Endodermal cell (in vitro differentiated cells): ENCODE measurements at places on chromosomes 2 and 18.

GRCh38 chr2:43207553-43208300, 18.7 kb downstream of the ZFP36L2 start:
- peak; percentile 82 for DNase-seq

GRCh38 chr18:10660179-10660884, 134.5 kb downstream of the NAPG start:
- no peak for DNase-seq

DNA sequence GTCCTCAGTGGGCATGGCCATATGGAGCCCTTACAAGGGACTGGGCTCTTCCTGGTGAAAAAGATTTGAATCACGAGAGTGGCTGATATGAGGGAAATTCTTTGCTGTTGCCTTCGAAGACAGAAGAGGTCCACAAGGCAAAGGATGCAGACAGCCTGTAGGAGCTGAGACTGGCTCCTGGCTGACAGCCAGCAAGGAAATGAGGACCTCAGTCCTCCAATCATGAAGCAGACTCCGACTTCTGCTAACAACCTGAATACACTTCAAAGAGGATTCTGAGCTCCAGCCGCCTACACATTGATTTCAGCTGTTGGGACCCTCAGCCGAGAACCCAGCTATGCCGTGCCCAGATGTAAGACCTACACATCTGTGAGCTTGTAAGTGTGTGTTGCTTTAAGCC, 3.0 kb upstream of the ST8SIA5 start:
- DNase-seq, result no peak

DNA sequence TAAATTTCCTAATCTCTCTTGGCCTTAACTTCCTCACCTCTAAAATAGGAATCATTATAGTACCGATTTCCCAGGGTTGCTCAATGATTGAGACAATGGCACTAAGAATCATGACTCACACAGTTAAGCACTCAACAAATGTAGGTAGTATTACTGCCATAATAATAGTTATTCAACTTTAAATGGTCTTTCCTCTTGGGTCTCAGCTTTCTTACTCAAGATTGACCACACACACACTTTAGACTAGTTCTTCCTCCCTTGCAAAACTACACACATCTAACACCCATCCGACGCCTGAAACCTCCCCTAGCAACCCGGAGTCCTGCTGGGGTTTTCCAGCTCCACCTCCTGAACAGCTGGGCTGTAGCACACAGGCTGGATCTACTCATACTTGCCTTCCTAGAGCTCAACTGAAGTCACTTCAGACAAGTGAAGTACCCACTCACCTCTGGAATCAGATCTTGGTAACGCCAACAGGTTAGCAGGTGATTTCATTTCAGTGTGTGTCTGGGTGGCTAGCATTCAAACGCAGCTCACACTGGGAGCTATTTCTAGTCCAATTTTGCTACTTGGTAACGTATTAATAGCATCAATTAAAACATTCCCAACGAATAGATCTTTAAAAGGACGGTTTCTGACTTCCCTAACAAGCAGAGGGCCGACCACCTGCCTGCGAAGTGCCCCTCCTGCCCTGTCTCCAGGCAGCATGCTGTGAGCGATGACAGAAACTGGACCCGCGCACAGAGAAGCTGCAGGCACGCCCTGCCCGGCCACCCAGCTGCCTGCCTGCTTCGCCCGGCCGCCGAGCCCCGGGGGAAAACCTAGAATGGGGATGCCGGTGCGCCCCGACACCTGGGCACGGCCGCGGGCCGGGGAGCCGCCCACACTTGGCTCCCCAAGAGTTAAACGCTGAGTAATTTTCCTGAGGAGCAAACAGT, 1.1 kb downstream of the UXS1 start:
- DNase-seq, result peak; percentile 77

DNA sequence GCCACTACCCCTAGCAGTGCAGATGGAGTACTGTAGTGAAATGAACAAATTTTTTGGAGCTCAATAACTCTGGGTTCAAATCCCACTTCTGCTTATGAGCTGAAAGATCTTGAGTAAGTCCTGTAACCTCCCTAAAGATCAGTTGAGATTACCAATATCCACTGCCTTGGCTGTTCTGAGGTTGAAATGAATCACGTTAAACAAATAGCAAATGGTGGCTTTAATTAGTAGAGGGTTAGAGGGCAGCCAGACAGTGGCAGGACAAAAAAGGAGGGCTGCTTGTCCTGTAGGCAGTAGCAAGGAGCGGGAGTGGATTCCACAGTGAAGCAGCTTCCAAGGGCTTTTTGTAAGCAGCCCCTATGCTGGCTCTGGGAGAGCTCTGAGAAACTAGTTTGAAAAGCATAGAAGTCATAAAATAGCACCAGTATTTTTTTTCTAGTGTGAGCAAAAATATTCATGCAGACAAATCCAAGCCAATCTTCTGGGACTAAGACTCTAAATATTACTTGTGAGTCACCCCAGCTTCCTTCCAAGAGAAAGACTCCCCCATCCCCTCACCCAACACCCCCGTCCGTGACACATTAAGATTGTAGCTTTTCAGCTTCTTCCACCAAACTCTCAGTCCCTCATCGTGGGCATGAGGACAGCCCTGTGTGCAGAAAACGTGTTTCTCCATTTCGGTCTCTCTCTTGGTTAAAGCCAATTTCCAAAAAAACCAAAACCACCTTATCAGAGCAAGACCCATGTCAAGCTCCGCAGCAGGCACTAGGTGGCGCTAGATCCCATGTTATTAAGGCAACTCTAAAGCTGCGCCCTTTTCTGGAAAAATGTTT, 123.5 kb upstream of the LGALSL start:
- DNase-seq, result peak; percentile 93

DNA sequence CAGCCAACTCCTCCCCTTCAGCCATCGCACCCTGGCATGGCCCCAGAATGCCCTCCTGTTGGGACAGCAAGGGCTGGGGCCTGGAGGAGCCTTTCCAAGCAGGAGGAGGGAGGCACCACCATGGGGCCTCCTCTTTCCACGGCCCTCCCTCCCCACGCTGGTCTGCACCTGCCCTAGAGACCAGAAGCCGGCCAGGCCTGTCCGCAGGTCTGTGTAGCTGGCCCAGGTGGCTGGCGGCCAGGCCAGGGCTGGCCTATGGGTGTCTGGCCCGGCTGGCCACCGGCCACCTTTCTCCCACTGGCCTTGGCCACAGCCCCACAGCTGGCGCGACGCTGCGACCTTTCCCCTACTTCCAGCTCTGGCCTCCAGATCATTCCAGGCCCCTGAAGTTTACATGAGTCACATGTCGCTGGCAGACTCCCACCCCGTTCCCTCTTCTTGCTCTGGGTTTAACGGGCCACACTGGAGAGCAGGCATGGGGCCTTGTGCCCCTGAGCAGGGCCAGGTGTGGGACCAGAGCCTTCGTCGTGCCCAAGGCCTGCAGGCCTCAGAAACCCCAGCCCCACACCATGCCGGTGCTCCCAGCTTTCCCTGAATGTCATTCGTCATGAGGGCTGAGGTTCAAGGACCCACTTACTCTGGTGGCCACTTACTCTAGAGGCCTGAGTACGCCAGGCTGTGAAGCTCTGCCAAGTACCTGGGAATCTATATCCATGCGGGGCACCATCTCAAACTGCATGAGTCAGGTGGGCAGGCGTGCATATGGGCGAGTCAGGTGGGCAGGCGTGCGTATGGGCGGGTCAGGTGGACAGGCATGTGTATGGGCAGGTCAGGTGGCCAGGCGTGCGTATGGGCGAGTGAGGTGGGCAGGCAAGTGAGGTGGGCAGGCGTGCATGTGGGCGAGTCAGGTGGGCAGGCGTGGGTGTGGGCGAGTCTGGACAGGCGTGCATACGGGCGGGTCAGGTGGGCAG, 33.3 kb upstream of the KLF11 start:
- no peak for DNase-seq

GRCh38 chr2:227150222-227150936, 13.6 kb downstream of the COL4A4 start:
- no peak for DNase-seq

DNA sequence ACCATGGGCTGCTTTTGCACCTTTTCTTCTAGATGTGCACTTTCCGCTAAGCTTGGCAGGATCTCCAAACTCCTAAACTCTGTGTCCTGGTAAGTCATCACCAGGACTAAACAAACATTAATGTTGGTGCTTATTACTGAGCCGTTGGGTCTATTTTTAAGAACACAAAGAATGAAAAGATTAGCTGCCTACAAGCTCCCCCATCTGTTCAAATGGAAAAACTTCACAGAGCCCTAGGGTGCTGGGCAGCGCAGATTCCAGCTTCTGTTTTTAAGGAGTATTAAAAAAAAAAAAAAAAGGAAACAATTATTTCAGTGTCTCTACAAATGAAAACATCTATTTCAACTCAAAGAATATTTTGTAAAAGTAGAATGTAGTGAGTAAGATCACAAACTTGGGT, 97.8 kb upstream of the AQP4 start:
- DNase-seq, result no peak

- no peak for DNase-seq
Observed at GRCh38 chr2:239266779-239267287, 134.0 kb downstream of the HDAC4 start.

DNA sequence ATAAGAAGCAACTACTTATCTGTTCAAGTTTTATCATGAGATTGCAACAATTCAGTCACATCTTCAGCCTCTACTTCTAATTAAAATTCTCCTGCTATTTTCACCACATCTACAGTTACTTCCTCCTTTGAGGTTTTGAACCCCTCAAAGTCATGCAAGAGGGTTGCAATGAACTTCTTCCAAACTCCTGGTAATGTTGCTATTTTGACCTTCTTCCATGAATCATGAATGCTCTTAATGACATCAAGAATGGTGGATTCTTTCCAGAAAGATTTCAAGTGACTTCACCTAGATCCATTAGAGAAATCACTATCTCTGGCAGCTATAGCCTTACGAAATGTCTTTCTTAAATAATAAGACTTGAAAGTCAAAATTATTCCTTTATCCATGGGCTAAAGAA, 1052.8 kb upstream of the NRXN1 start:
- no peak for DNase-seq

DNA sequence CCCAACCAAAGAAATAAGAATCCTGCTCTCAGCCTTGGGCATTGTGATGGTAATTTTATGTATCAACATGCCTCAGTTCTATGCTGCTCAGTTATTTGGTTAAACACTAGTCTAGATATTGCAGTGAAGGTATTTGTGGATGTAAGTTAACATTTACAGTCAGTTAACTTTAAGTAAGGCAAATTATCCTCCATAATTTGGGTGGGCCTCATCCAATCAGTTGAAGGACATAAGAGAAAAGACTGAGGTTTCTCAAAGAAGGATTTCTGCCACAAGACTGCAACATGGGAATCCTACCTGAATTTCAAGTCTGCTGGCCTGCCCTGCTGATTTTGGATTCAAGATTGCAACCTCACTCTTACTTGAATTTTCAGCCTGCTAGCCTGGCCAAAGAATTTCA, 975.5 kb upstream of the ACVR2A start:
- no peak for DNase-seq

DNA sequence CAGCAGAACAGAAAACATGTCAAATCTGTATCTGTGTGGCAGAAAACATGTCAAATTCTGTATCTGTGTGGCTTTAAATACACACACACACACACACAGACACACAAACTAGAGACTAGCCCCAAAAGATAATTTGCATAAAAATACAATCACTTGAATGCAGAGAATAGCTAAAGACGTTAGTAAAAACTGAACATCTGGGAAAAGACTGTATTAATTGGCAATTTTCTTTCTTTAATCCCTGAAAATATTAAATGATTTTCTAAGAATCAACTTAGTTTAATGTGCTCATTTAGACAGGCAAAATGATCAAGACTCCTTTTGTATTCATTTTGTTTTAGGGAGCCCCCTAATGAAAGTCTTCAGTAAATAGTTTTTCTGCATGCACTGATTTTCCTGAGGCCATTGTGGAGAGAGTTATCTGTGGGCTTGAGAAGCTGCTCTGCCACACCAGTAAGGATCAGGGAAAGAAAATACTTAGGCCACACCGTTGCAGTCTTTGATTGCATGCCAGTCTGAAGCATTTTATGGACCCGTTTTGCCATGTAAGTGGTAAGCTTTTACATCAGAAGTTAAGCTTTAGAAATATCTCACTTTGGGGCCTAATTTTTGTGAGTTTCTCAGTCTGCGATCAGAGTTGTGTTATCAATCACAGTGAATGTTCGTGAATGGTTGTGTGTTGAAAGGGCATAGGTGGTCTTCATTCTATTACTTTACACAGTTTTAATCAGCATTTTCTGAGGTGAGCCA, 2.2 kb downstream of the SPATS2L start:
- DNase-seq, result no peak

- DNase-seq, result no peak
Observed at GRCh38 chr18:37864122-37864521, 298.5 kb upstream of the CELF4 start.

DNA sequence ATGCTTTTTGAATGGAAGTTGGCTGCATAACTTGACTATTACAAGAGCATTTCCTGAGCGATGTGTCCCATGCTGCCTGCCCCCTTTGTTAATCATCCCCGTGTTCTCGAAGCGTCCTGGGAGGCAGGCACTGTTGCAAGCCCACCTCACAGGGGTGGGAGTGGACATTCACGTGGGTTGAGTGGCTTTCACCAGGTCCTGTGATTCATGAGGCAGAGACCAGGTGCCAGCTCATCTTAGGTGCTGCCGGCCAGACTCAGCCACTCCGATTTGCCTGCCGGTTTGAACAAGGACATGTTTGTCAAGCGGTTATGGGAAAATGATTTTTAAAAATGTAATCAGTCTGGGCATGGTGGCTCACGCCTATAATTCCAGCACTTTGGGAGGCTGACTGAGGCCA, 112.5 kb downstream of the ZNF532 start:
- DNase-seq, result peak; percentile 37

- peak; percentile 60 for DNase-seq
Observed at GRCh38 chr2:234953116-234954031, 1.6 kb downstream of the SH3BP4 start.

GRCh38 chr18:2900684-2901422, 54.0 kb downstream of the EMILIN2 start:
- DNase-seq, result peak; percentile 39
